Urothelium cell line (cell line): ENCODE measurements at places on chromosomes 2 and 18.
A peak's percentile ranks its signal among the peaks of the same experiment; 100 is the strongest.

DNA sequence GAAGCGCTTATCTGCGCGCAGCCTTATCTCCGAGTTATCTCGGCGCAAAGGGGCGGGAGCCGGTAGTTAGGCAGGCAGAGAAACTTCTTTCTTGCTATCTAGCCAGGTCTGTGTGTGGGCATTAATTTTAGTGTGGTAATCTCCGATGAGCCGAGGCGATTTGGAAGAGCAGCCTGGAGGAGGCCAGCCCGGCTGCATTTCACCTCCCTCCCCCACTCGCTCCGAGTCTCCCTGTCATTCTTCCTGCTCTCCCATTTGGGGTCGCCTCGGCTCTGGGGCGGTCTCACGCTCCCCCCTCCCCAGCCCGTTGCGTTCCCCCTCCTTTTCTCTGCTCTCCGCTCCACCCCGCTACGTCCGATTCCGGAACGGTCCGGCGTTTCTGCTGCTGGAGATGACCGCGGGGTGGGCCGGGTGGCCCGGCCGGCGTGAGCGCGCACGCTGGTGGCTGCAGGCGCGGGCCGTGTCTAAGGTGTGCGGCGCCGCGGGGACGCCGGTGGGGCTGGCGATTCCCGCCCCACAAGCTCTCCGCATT is 566 bp downstream of the GATA6 start:
- DNase-seq: no peak

GRCh38 chr2:223044916-223045700 is 6.9 kb upstream of the KCNE4 start:
- no peak for DNase-seq

DNA sequence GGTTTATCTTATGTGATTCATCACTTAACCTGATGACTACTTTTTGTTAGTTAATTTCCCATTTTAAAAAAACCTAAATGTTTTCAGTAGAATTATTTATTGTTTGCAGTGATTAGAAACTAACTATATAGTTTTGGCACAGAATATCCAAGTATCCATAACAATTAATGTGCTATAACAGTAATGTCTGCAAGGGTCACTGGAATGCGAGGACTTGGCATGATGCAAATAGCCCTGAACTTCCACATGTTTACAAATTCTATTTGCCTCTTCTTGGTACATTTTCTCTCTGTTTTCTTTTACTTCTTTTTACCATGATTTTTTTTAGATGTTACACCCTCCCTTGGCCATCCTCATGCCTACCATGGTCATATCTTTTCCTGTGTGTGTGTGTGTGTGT is 49.3 kb upstream of the GALNT3 start:
- no peak for DNase-seq

DNA sequence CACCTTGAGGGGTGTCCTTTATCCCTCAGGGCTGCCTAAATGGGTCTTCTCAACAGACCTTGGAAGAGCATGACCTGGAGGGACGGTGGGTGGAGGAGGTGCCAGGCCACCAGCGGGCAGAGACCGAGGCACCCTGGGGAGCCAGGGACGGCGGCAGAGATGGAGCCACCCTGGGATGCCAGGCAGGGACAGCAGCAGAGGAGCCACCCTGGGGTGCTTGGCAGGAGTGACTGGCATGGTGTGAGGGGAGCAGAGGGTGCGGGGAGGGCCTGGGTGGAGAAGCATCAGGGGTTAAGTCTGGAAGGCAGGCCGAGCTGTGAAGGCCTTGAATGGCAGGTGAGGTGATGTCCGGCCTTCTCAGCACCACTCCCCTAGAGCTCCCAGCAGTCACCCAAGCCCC is 56.1 kb downstream of the CIB4 start:
- no peak for DNase-seq

- no peak for DNase-seq
Observed at GRCh38 chr2:67782443-67782842, 280.4 kb downstream of the C1D start.

- peak; percentile 77 for DNase-seq
Observed at GRCh38 chr2:96146153-96146880, 1.1 kb upstream of the DUSP2 start.

- no peak for DNase-seq
Observed at GRCh38 chr2:11264818-11265217, 79.6 kb downstream of the ROCK2 start.

DNA sequence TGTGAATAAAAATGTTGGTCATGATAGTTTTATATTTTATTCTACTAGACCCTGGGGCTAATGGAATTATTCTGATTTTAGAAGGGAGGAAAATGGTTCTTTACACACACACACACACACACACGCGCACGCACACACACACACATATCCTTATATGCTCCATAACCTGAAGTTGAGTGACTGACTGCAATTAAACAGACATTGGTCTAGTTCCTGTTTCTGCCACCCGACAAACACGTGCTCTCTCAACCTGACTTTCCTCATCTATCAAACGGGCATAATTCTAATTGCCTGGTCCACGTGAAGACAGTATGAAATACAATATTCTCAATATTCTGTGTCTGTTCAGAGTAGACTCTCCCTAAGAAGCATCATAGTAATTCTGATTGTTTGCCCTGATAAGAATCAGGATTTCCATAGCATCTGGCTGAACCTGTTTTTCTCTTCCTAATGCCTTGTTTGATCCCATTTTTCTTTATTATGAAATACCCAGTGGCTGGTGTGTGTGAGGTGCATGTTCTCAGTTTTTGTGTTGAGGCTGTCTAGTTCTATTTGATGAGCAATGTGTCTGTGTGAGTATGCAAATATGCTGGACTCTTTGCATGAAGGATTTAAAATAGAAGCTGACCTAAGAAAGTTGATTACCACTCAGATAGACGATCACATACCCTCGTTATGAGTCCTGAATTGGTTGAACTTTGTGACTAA is 51.0 kb downstream of the SETBP1 start:
- no peak for DNase-seq

DNA sequence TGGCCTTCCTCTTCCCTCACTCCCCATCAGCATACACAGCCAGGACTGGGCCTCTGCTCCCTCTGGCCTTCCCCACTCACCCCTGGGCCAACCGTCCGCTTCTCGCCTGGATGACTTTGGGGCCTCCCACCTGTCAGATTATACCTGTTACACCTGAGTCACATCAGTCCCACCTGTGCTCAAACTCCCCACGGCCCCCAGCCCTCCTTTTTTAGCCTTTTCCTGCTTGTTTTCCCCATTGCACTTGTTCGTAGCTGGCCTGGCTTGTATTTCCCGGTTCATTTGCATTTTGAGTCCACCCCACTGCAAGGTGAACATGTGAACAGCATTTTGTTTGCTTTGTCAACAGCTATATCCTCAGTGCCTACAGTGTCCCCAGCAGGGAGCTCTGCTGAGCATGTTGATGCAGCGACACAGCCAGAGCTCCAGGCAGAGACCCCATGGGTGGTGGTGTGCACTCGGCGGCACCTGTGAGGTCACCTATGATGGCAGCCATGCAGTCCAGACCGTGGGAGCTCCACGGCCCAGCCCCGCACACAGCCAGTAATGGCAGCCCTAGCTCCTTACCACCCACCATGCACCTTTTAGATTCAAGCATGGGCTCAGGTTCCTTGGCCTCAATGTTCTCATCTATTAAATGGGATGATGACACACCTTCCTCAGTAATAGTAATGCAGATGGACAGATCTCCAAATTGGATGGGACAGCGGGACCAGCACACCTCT is 276.4 kb upstream of the HS6ST1 start:
- DNase-seq: no peak

- DNase-seq: no peak
Observed at GRCh38 chr2:206031162-206031784, 54.7 kb downstream of the INO80D start.

GRCh38 chr2:66478731-66479316 is 43.9 kb downstream of the MEIS1 start:
- DNase-seq: no peak

DNA sequence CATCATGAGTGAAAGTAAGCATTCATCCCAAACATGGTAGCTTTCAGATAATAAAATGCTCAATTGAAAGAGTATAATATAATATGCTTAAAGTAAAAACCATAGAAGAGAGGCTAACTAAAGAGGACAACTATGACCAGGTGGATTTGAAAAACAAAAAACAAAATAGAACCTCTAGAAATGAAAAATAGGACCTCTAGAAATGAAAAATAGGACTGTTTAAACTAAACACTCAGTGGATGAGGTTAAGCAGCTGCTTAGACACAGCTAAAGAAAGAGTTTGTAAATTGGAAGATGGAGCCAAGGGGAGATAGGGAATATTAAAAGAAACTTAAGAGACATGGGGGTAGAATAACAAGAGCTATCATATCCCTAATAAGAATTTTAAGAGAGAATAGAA is 301.6 kb downstream of the BCL2 start:
- no peak for DNase-seq

GRCh38 chr2:150784389-150784788 is 296.9 kb upstream of the RND3 start:
- DNase-seq: no peak

- DNase-seq: peak; percentile 54
Observed at GRCh38 chr2:172735582-172736423, at the start of gene RAPGEF4. Gene RAPGEF4, plus strand, starts transcription at chr2:172735845. Its CDS starts 139 bp downstream, at chr2:172735984.

DNA sequence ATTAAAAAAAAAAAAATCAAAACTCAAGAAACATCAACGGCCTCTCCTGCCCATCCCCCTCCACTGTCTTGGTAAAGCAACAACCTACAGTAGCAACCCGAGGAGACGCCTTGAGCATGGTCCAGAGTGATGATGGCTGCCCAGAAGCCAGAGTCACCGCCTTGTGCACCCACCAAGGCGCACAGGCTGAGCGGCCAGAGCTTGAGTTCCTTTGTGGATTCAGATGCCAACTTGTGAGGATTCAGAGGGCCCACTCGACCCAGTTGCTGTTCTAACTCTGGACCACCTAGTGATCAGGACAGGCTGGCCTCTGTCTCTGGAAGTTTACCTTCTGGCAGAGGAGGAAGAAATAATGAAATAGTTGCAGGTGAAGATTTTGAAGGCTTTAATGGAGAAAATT is 105.0 kb downstream of the PDCL3 start:
- DNase-seq: no peak

- DNase-seq: peak; percentile 70
Observed at GRCh38 chr2:230849633-230850357, 14.9 kb upstream of the ITM2C start.

DNA sequence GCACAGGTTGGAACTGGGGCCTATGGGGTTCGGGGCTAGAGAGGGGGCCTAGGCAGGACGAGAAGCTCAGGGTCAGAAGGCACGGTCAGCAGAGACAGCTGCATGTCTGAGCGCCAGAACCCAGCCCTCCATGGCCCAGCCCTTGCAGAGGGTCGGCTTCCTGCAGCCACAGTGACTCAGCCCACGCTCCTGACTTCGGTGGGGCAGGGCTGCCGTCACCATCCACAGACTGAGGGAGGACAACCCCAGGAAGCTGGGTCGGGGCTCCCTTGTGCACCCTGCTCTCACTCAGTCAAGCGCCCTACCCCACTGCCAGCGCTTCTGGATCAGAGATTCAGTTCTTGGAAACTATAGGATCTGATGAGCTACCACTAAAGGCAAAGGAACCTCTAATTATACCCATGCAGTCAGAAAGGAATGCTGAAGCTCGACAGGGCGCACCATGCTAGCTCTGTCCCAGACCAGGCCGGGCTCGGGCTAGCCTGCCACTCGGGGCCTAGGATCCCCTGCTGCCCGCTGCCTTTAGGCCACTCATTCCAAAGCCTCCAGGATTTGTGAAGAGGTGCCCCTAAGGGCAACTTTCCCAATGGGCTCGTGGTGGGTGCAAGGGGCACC is 3.0 kb downstream of the ACTR1B start:
- no peak for DNase-seq
